ENCODE measurements at places on chromosomes 5 and 9.

DNA sequence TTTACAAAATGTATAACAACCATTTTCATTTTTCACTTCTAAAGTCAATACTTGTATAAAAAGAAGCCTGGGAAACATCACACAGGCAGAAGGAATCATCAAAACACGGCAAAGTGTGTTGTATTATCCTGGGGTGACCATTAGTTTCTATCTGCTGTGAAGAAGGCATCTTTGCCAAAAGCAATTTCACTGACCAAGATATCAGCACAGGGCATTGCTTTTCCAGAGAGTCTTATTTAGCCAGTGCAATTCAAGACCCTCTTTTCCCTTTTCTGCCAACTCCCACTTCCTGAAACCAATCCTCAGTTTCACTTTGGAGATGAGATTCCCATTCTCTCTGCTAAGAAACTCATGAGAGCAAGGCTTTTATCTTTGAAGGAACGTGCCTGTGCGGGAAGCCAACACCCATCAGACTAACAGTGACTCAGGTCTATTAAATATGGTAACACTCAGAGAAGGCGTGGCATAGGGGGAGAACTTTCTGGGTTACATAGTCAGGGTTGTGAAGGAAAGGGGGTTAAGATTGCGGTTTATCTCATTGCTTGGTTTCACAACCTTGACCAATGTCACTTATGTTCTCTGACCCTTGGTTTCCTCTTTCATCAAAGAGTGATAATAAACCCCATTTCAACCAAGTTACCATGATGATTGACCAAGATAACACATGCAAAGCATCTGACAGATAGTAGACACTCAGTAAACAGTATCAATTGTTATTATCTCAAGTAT, 666.9 kb upstream of the KLF4 start:
- no peak for ATAC-seq

- no peak for ATAC-seq
These were observed 272.7 kb downstream of the MLLT3 start for GRCh38 chr9:20349568-20349967.

- peak; percentile 86 for ATAC-seq
These were observed at the start of gene ARHGEF39 for GRCh38 chr9:35664531-35665470. TSS of gene ARHGEF39 (minus strand) at chr9:35665195. CDS start at chr9:35665169, 26 bp downstream.

DNA sequence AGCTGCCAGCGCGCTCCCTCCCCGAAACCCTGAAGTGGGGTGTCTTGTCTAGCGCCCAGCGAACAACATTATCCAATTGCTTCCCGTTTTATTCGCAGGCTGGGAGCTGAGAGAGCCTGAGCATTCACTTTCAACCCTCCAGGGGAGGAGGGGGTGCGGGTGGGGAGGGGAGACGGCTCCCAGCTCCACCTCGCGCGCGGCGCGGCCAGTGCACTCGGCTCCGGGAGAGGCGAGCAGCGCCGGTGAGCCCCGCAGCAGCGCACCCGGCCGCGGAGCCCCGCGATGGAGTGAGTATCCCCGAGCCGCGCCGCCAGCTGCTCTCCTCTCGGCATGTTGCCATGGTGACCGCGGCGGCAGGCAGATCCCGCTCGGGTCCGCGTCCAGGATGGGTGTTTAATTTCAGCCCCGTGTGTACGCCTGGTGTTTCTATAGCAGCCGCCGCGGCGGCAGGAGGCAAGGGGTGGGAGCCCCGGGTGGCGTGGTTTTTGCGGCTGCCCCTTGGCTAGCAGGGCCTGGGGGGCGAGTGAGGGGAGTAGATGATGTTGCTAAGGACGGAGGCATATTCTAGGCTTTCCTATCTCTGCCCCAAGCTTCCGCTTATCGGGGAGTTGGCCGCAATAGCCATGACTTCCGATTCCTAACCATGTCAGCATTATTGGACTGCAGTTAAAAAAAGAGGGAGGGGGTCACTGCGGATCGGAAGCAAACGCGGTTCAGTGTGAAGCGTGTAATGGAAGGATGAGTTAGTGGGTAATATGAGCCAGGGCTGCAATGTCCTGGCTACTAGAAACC, 139.2 kb upstream of the PALM2AKAP2 start:
- no peak for ATAC-seq

- no peak for ATAC-seq
These were observed 54.5 kb upstream of the RAD23B start for GRCh38 chr9:107228496-107229039.

- no peak for ATAC-seq
These were observed 24.2 kb downstream of the CCDC69 start for GRCh38 chr5:151199581-151200185.

DNA sequence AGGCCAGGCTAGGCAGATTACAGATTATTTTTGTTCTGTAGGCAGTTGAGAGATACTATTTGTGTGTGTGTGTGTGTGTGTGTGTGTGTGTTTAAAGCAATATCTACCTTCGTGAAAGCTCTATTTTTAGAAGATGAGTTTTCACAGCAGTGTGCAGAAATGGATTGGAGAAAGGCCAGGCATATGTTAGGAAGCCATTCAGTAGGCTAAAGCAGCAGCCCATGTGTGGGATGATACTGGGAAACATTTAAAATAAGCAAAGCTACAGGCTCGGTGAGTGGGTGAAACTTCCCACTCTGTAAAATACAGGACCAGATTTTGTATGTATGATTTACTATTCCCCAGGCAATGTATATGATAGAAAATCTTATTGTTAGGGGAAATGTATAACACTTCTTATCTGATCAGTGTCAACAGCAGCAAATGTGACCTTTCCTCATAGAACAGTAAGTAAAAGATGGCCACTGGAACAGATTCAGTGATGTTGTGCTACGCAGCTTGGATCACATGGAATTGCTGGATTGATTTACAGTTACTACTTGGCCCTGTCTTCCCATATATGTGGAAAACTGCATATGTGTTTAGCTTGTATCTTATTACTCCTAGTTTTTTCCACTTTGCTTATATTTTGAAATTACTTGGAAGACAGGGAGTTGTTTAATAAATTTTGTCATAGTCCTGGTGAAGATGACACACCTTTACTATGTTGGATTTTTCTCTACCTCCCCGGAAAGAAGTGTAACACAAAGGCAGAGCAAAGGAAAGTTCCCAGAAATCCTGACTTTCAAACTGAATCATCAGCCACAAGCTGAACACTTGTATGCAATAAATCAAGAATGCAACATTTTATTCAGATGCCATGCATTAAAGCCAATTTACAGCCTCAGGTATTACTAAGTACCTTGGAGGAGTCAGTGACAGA, 1077.7 kb upstream of the SEMA6A start:
- no peak for ATAC-seq

DNA sequence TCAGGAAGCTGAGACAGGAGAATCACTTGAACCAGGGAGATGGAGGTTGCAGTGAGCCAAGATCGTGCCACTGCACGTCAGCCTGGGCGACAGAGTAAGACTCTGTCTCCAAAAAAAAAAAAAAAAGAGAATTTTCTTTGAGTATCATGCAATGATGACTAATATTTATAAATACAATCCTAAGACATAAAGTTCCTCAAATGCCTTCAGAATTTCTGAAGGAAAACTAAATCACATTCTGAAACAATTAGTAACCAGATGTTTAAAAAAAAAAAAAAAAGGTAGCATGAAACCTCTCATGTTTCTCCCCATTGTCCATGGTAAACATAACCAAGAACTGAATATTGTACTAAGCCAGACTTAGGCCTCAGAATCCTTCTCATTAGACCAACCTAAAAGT, 23.1 kb downstream of the MLLT3 start:
- ATAC-seq: no peak

DNA sequence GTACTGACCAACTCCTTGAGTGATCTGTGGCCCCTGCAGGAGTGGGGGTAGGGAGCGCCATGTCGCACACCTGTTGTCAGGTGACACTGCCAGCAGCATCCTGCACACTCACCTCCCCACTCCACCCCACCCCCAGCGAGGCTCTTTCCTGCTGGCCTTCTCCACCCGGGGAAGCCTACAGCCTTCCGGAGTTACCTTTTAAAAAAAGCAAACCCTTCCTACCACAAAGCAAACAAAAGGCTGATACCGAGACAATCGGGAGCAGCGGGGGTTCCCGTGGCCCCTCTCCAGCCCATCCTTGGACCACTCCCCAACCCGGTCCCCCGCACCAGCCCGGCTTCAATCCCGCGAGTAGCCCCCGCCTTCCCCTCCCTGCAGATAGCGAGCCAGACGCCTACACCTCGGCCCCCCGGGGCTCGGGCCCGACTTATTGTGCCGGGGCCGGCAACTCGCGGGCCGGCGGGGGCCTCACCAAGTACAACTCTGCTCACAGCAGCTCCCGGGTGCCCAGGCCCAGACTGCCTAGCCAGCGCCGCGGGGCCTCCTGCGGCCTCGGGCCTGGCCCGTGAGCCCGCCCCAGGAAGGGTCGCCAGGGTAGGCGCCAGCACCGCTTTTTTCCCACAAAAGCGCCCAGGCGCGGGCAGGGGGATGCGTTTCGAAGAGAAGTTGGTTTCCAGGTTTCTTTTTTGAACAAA, 724 bp downstream of the MACROH2A1 start:
- ATAC-seq: peak; percentile 44

DNA sequence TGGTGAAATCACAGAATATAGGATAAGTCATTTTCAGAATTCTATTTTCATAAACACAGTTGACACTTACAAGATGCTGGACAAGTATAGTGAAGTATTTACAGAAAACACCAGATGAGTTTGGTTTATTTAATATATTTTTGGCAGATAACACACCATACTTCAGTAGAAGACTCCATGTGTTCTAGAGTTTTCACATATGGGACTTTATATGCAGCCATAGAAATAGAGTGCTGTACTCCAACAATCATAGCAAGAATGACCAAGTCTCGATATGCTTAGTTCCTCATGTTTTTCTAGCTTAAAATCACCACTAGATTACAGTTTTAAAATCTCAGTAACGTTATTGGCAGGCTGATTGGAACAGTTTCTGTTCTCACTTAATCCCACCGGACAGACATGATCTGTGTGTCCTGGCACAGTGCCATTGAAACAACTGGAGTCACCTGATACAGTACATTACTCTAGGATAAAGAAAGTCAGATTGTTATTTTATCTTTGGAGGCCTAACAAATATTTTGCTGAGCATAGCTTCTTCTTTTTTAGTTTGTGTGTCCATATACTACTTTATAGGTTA, 45.8 kb upstream of the ERBIN start:
- ATAC-seq: no peak

DNA sequence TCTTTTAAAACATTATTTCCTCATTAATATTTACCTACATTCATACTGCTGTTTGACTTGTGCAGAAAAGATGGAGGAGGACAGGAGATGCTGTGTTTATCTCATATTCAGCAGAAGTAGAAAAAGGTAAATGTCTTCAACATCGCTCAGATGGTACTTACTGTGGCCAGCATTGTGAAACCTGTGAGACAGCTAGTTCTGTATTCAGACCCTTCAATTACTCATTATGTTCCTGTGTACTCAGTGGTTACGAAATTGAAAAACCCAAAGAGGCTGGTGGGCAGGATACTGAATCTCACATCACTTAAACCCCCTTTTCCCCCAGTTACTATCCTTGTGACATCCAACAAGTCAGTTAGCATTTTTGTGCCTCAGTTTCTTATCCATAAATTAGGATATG, 216.0 kb downstream of the KDM4C start:
- ATAC-seq: no peak

GRCh38 chr5:133371371-133372155, 240.8 kb downstream of the FSTL4 start:
- no peak for ATAC-seq

- ATAC-seq: no peak
These were observed 14.9 kb downstream of the EXOSC3 start for GRCh38 chr9:37769995-37770394.

GRCh38 chr5:135110785-135111596, 77.0 kb upstream of the PITX1 start:
- no peak for ATAC-seq

DNA sequence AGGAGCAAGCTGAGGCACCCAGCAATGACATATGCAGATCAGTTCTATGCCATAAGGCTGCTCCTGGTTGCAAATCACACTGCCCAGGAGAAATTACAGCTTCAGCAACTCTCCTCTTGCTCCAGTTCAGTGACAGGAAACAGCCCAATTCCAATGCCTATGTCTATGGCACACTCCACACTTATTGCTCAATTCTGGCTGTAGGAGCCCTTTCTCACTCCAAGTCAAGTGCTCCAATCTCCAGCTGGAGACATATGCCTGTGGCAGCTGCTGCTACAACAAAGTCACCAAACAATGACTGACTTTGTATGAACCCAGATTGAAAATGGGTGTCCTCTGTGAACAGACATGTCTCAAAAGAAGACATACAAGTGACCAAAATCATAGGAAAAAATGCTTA, 31.8 kb upstream of the PLCXD3 start:
- ATAC-seq: no peak

DNA sequence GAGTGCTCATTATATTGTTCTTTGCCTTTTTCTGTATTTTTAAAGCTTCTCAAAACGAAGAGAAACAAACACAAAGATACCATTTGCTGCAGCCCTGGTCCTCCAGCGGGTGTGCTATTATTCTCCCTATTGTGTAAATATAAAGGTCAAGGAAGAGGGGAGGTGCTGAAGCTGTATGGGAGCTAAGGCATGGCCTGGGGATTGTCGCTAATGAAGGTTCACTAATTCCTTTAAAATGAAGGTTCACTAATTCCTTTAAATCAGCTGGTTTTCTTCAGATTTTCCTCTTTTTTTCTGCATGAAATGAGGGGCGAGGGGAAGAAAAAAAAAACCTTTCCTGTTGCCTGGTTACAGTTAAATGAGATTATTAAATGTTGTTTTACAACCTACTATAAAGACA, 74.5 kb upstream of the MAP1B start:
- no peak for ATAC-seq

DNA sequence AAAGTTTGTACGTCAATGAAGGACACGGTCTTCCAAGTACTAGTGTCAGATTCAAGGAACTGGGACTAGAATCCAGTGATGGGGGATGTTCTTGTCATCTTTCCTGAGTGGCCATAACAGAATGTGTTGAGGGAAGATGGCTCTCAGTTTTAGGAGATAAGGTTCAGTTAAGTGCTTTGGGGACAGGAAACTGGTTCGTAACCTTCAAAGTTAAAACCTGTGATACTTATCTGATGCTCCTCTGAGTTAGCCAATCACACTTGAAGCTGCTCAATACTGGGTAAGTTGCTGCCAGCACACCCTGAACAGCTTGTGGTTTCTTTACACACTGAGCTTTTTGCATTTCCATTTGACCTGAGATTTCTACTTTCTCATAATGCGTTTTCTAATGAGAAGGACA, 64.4 kb downstream of the PIK3R1 start:
- peak; percentile 92 for ATAC-seq

GRCh38 chr5:41776435-41776834, 93.8 kb downstream of the OXCT1 start:
- ATAC-seq: no peak

GRCh38 chr9:127815512-127816361, 13.1 kb downstream of the FPGS start:
- ATAC-seq: no peak
